Occipital lobe (tissue), 3 donors: ENCODE measurements at places on chromosomes 5 and 9.

DNA sequence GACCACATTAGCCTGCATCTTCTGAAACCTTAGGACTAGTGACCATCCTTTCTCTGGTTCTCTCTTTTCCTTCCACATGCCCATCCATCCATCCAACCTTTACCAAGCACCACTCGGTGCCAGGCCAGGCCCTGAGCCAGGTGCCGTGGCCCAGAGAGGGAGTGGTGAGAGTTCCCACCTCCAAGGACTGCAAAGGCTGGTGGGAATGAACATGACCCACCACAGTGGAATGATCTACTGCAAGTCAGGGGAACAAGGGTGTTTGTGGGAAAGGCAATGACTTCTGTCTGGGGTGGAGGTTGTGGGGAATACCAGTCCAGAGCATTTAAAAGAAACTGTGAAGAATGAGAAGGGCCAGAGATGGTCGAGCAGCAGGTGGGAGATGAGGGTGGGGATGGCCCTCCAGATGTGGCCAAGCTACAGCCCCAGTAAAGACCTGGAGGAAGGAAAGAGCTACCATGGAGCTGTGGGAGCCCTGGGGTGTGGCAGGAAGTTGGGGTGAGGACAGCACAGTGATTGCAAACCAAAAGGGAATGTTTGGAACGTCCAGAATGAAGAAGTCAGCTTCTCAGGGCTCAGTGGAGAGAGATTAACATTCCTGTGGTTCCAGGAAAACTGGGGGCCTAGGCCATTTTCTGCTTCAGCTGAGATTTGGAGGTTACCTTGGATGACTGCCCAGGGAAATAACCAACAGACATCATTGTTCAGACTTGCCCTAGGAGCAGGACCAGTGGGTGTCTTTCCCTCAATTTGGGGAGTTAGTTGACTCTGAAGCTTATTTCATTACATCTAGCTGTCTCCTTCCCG lies 30.7 kb upstream of the CORO2A start:
- DNase-seq: no peak

GRCh38 chr9:97109194-97109811 lies 70.4 kb upstream of the CTSV start:
- DNase-seq: peak; percentile 3

- no peak for DNase-seq
These were observed 16.1 kb downstream of the IFNE start for GRCh38 chr9:21465859-21466518.

DNA sequence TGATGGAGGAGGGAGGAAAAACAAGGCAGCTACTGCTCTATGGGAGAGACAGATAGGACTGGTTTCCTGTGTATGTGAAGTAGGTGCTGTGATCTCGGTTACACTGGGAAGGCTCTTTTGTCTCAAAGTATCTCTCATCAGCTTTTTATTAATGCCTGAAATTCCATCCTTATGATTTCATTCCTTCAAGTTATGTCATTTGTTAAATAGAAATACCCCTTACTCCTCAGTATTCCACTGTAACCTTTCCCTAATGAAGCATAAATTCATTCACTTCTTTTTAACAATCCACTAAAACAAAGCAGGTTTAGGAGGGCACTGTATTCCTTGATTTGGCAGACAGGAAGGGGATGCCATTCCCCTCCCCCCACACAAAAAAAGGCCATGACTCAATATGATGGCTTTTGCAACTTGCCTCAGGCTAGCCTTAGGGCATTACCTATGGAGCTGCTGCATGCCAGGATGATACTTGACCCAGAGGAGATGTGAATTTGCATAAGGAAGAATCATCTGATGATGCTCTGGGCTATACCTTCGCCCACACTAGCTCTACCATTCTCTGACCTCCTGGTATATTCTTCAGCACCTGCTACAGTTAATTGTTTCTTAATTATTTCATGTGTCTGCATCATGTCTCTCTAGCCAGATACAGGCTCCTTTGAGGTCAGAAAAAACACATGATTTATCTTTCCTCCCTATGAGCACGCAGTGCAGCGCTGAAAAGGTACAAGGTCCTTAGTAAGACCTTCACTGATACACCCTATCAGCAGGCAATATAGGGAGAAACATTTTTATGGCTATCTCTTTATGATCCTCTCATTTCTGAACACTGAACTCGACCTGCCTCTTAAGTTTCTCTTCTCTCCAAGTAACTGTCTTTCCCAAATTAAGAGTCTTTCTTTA lies 26.3 kb downstream of the NR3C1 start:
- DNase-seq: no peak

DNA sequence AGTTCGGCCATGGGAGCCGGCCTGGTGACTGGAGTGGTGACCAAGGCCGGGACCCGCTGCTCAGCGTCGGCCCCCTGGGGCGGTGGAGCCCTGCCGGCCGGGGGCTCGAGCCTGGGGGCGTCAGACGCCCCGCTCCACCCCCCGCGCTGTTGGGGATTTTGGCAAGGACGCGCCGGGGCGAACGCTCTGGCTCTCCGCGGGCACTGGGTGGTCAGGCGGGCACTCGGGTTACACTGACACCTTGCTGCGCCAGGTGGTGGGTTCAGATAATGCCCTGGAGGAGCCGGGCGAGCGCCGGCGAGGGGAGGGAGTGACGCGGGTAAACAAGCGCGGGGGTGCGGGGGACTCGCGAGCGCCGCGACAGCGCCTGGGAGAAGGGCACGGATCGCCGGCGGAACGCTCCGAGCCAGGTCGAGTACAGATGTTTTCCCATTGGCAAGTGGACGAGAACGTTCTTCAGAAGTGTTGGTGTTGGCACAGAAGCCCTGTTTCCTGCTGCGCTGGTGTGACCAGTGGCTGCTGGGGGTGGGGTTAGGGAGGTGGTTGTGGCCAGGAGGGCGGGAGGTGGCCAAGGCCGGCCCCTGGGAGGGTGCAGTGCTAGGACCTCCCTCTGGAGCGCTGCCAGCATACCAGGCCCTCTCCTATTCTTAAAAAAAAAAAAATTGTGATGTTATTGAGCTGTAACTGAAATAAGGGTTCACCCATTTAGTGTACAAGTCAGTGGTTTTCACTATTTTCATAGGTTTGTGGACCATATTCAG lies 773 bp downstream of the SQSTM1 start:
- DNase-seq: peak; percentile 86

GRCh38 chr9:101387871-101388506 lies 3.2 kb upstream of the BAAT start:
- DNase-seq: no peak

DNA sequence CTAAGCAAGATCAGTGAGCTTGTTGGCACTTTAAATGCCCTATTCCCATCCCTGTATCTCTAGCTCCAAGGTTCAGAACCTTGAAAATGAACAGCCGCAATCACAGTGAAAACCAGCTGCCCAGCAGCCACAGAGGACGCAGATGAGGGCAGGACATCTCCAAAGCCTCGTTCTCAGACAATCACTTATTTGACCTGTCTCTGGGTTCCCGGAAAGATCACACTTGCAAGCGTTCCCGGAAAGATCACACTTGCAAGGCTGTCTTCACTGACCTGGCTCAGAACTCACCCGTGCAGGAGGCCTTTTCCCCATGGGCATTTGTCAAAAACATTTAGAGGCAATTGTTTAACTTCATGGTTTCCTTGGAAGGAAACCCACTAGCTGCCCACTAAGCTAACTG lies 25.7 kb downstream of the IPPK start:
- no peak for DNase-seq

GRCh38 chr9:34664281-34665066 lies 2.0 kb upstream of the CCL27 start:
- DNase-seq: peak; percentile 62

DNA sequence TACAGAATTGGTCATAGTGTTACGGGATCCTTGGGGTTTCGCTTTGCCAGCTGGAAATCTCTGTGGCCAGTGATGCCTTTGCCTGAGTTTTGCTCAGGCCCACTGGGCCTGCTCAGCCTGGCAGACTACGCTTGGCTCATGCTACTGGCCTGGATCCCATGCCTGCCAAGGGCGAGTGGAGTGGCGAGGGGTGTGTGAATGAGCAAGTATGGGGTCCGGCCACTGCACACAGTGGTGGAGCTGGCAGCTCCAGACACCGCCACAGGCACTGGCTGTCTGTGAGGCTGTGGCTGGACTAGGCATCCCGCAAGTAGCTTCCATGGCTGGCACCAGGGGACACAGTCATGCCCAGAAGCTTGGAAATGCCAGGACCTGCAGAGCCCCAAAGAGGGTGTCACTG lies 240.3 kb downstream of the ARRDC3 start:
- DNase-seq: no peak

DNA sequence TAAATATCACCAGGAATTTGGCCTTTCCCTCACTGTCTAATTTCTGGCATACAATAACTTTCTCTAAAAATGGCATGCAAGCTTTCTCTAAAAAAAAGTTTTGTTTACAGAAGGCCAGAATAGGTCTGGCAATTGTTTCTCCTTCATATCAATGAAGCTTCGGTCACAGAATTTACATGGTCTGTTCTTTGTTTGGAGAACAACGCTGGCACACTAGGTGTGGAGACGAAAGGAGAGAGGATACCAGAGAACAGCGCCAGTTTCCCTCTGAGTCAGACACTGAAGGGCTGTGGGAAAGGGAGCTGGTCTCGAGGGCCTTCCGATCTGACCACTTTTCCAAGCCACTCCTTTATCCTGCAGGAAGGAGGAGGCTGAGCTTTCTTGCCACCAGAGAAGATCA lies 60.1 kb upstream of the ITGA1 start:
- DNase-seq: no peak

GRCh38 chr9:121949766-121950165 lies 143.3 kb downstream of the TTLL11 start:
- DNase-seq: no peak

DNA sequence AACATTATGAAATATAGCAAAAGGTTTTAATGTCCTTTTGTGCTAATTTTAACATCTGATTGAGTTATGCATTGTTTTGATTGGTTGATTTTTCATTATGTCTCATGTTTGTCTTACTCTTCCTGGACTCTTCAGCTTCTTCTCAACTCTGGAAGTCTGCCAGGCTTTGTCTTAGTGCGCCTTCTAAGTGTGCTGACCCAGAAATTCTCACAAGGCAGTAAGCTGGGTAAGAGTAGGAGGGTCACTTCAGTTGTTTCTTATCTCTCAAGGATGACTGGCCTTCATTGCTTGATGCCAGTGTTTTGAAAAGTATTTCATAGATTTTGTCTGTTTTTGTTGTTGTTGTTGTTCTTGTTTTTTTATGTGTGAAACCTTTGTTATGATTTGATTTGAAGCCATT lies 59.2 kb downstream of the RIC1 start:
- DNase-seq: no peak

- DNase-seq: no peak
These were observed 42.9 kb downstream of the FEM1C start for GRCh38 chr5:115501464-115502210.

GRCh38 chr5:58135571-58136335 lies 324.1 kb downstream of the PLK2 start:
- no peak for DNase-seq

- DNase-seq: no peak
These were observed 184.4 kb downstream of the HSD17B3 start for GRCh38 chr9:96117398-96118080.

GRCh38 chr9:27308691-27309390 lies 11.9 kb upstream of the EQTN start:
- no peak for DNase-seq

- no peak for DNase-seq
These were observed 4.4 kb upstream of the FBP1 start for GRCh38 chr9:94643741-94644140.

GRCh38 chr5:90504743-90505142 lies 24.6 kb downstream of the LYSMD3 start:
- DNase-seq: no peak

DNA sequence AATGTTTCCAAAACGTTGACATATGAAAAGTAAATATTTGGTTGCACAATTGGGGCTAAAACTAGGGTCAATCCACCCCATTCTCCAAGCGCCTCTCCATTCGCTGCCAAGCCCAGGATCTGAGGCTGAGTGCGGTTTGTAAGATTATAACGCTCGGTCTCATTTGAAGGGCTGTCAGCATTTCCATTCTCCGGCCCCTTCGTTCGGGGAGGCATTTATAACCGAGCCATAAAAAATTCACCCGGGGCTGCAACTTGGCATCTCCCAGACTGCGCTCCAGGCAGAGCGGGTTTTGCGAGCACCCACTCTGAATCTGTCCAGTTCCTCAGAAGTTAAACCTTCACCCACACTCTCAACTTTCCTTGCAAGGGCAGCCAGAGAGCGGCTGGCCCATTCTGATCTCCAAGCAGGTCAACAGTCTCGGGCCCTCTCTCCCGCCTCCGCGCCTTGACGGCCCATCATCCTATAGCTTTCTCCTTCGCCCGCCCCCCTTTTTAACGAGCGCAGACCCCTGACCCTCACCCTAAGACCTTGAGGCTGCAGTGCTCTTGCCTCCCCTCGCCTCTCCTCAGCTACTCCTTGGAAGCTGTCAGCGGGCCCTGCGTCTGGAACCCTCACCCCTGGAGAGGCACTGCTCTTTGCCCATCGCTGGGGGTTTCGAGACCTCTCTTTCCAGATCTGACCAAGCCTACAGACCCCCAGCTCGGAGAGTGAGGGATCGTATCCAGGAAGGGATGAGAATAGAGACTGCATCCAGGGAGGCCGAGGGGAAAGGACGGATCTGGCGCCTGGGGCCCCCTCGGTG lies 1.1 kb downstream of the SLIT3 start:
- DNase-seq: no peak

DNA sequence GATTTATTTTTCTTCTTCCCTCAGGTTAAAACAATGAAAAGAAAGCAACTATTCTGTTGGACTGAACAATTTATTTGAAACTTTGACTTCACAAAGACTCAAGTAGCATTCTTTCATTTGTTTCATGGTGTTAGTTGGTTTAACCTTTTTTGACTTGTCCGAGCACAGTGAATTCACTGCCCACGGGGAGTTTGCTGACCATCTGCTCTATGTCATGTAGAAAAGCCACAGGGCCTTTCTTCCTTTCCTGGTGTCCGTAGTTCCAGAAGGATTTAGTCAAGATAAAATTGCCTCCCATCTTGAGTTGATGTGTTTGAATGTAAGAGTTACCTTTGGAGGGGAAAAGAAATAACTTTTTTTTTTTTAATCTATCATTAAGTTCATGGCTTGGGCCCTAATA lies 55.1 kb upstream of the ZNF608 start:
- DNase-seq: no peak

DNA sequence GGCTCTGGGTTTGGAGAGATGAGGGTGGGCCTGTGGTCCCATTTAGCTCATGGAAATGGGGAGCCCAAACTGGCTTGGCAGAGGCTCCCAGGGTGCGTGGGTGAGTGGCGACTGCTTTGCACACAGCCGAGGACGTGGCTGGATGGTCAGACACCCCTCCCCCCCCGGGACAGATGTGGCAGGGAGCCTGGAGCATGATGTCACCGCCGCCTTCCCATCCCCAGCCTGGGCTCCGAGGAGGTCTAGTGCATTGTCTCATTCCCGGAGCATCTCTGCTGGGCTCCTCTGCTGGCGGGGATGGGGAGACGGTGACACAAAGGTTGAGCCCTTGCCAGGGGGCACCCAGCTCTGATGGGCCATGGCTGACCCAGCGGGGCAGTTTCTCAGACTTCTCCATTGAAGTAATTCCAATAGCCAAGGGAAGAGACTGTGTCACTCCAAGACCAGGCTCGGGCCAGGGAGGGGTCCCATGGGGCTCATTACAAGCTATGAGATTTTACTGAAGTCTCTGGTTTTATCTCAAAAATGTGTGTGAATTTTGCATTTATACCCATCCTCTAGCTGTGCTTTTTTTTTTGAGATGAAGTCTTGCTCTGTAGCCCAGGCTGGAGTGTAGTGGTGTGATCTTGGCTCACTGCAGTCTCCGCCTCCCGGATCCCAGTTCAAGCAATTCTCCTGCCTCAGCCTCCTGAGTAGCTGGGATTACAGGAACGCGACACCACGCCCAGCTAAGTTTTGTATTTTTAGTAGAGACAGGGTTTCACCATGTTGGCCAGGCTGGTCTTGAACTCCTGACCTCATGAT lies 36.1 kb downstream of the HMCN2 start:
- no peak for DNase-seq
